Gastroesophageal sphincter (tissue), 4 donors: ENCODE measurements at places on chromosomes 3 and 15.

- no peak for ATAC-seq
These were observed 642.0 kb upstream of the KCNMB2 start for GRCh38 chr3:177894081-177894728.

DNA sequence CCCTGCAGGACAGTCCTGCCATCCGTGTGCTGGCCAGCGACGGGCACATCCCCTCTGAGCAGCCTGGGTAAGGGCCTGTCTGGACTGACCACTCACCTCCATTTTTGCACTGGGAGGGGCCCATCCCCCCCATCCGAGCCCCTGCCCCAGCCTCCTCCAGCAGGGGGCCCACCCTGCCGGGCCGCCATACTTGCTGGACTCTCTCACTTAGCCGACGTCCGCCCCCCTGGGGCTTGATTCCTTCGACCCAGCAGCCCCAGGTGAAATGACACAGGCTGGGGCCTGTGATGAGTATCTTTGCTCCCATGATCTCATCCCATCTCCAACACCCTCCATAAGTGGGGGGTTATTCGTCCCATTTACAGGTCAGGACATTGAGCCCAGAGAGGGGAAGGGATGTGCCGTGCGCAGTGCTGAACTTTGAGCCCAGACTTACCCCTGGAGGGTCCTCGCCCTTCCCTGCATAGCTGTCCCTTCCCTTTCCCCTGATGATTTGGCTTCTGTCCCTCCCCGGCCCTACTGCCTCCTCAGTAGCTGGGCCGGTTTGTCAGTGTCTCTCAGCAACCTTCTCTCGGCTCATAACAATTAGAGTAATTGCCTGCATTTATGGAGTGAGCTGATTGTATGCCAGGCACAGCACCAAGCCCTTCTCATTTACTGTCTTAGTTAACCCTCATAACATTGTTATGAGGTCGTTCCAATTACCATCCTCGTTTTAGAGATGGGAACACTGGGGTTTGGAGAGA lies 4.2 kb downstream of the LMAN1L start:
- no peak for ATAC-seq

DNA sequence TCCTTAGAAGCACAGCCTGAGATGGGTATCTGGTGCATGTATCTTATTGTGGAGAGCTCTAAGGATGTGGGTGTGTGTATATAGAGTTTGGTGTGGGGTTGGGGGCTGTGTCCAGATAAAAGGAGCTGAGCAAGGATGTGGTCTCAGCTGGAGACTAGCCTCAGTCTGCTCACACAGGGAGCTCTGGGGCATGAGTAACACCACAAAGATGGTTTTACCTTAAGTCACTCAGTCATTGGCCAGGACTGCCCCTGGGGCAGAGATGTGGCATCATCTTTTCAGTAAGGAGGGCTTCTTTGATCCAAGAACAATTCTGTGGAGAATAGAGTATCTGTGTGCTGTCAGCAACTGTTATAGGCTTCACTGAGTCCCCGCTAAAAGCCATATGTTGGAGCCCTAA lies 163.4 kb upstream of the NUDT16 start:
- ATAC-seq = no peak

- no peak for ATAC-seq
These were observed 125.7 kb downstream of the STAG1 start for GRCh38 chr3:136626493-136626892.

- no peak for ATAC-seq
These were observed 5.4 kb upstream of the SEC11A start for GRCh38 chr15:84721371-84721770.

GRCh38 chr15:84834969-84835368 lies 17.8 kb downstream of the ALPK3 start:
- ATAC-seq = no peak

- no peak for ATAC-seq
These were observed 37.0 kb downstream of the GOLM2 start for GRCh38 chr15:44325568-44325967.

DNA sequence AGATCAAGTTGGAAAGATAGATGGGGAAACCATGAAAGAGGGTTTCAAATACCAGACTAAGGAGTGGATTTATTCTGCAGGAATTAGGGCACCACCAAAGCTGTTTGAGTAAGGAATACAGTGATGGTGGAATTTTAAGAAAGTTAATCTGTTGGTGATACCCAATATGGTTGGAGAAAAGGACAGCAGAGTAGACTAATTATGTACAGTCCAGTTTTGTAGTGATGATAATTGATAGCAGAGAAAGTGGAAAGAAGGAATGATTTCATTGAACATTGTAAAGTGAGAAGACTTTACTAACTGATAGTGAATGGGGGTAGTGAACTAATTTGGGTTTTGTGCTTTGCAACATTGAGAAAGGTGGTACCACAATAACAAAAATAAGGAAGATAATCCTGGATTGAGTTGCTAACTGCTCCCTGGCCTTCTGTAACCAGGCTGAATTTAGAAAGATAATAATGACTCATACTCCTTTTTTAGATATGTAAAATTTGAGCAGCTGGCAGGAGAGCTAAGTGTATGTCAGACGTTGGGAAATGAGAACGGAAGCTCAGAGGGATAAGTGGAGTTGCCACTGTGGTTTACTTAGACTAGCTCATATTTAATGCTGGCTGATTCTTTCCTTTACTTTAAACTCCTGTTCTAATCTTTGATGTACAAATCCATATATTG lies 16.9 kb downstream of the TCAIM start:
- ATAC-seq = peak; percentile 90

DNA sequence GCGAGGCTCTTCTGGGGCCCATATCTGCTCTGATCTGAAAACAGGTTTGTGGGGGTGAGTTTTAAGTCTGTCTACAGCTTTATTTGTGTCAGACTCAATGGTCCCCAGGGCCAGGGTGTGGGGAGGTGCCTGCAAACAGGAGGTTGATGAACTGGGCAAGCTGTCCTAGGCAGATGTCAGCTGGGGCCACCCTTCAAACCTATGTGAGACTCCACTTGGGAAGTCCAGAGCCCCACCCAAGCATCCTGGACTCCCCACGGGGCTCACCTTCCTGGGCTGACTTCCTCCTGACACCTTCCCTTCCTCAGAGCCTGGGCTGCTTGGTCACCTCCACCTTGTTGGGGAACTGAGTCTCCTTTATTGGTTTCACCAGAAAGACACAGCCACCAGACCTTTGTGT lies 8.6 kb upstream of the LYSMD4 start:
- ATAC-seq = no peak

- no peak for ATAC-seq
These were observed 9.1 kb upstream of the CALML4 start for GRCh38 chr15:68213991-68214837.

GRCh38 chr3:55074796-55075195 lies 146.9 kb upstream of the LRTM1 start:
- no peak for ATAC-seq

DNA sequence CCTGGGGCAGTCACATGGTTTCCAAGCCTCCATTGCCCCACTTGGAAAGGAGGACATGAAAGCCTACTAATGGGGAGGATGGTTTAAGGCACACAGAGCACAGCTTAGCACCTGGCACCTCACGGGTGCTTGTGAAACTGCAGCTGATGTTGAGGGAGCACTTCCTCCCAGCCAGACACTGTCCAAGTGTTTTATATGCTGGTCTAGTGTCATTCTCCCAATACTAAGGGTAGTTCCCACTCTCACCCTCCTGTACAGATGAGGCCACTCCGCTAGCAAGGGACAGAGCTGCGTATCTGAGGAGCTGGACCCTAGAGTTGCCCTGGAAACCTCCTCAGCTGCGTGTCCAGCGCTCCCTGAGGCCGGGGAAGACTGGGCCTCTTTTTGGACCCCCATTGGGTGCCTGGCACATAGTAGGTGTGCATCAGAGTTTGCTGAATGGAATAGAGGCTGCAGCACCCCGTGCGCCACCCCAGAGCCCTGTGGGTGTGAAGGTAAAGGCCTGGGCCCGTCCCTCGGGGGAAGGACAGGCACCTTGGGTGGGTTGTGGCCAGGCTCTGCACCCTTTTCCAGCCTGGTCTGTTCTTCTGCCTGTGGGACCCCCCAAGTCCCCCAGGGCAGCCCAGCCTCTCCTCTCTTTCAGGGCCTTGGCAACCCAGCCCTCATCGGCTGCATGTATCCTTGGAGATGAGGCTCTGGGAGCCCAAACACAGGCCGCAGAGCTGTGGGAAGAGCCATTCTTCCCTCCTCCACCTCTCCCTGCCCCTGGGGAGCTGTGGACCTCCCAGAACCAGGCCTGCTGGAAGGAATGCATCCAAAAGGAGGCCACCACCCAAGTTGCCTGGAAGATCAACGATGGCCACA lies 31.3 kb downstream of the DNASE1L3 start:
- no peak for ATAC-seq

DNA sequence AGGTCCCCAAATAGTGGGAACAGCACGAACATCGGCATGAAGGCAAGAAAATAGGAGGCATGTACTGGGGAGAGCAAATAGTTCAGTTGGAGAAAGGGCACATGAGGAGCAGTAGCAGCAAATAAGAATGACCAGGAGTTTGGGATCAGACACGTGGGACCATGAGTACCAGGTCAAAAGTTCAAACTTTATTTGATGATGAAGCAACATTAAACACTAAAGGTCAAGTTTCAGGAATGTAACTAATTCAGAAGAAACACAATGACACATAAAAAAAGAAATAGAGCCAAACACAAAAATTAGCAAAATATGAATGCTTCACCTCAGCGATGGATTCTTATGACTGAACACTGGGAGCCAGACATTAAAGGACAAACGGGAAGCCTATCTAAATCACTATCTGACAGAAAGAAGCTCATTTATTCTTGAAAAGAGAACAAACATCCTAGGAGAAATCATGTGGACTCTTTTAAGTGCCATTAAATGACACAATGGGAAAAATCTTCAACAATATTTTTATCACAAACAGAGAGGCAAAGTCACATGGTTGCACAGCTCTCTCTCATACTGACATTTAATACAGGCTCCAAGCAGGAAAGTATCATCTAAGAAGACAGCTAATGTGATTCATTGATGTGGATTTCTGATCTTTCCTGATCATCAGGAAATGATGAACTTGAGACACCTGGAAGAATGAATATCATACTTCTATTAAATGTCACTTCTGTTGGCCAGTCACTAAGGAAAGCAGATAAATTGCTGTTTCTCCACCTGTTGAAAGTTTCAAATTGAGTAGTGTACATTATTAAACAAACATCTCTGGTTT lies 216.9 kb upstream of the THBS1 start:
- ATAC-seq = peak; percentile 61

GRCh38 chr3:107377151-107377550 lies at the start of gene CCDC54:
Gene CCDC54 (plus strand): TSS chr3:107377439. CDS start chr3:107377588, 149 bp downstream.
- ATAC-seq = no peak
